ENCODE measurements at places on chromosomes 11 and 22. TPM values are rescaled to one million over a fixed set of nuclear protein-coding genes. Genes with fewer than 3 reads are reported as not detected.
A peak's percentile ranks its signal among the peaks of the same experiment; 100 is the strongest.

DNA sequence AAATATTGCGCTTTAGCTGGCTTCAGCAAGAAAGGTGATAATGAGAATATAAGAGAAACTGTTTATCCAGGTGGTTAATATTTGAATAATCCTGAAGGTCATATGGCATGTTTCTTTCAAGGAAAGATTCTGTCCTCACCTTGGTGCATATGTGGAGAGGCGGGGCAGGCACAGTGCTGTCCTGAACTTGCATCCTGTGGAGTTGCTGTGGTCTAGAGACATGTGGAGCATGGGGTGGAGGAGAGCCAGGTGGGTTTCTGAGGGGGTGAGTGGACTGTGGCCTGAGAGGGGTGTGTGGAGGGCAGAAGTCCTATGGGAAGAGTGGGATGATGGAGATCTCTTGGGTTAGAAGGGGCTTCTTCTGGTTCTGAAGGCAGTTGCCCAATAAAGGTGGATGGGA, 65.5 kb downstream of the GRIK4 start:
- DNase-seq, result no peak

GRCh38 chr11:90135016-90135415, 553 bp downstream of the NAALAD2 start:
- DNase-seq, result no peak

- DNase-seq, result no peak
Observed at GRCh38 chr11:1389932-1390568, at the start of gene BRSK2. Gene BRSK2, plus strand, starts transcription at chr11:1389934. Its CDS starts 351 bp downstream, at chr11:1390285.

Gene FXYD2
- polyA plus RNA-seq, result not detected

Gene HTATIP2
- polyA plus RNA-seq, result 70.4 TPM

DNA sequence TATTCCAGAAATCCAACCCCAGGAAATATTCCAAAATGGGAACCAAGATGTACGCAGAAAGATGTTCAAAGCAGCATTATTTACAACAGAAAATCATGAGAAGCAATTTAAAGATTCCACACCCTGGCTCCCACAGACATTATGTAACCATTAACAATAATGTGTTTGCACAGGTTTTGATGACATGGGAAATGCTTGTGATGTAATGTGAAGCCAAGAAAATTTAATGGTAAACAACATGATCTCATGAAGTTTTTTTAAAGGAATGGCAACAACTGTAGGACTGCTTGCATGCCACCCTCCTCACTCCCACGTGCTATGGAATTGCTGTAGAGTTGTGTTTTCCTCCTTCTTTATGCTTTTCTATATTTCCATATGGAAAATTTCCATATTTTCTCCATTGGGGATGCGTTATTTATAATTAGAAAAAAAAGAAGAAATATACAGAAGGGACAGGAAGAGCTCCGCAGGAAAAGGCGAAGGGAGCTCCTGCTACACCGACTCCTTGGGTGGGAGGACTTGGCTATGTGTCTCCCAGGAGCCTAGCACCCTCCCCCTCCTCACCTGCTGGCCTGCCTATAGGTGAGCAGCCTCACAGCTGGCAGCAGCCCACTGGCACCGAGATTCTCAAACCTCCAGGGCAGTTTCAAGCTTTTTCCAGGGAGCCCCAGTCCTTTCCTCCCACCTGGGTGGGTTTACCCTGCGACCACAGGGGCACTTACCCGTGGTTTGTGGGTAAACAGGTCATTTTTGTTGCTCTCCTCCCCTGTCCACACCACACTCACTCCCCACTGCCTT, 20.9 kb downstream of the LRFN4 start:
- DNase-seq, result no peak

DNA sequence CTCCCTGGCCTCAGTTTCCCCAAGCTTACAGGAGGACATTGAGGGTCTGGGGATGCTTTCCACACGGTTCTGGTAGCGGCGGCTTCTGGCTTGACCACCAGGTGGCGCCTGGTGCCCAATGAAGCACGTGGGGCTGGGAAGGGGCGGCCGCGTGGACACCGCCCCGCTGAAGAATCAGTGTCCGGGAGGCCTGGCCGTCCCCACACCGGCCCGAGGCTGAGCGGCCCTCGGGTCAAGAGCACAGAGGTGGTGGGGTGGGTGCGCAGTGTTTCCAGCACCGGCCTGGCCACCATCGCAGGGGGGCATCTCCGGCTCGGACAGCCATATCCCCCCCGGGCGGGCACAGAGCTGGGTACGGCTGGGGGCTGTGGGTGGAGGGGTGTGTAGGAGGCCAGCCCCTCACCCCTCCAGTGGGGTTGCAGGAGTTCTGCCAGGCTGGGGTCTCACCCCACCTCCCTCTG, 27.8 kb upstream of the PPARA start:
- DNase-seq, result peak; percentile 80

Gene CDCA5
- polyA plus RNA-seq, result 86.6 TPM

GRCh38 chr22:50258361-50259292, 2.9 kb downstream of the MAPK12 start:
- DNase-seq, result no peak

Gene PLAAT3
- polyA plus RNA-seq, result 0.96 TPM

GRCh38 chr22:27019827-27020226, 362.4 kb downstream of the MIAT start:
- DNase-seq, result no peak
